Transverse colon (tissue), 4 donors: ENCODE measurements at places on chromosomes 6 and 20.

DNA sequence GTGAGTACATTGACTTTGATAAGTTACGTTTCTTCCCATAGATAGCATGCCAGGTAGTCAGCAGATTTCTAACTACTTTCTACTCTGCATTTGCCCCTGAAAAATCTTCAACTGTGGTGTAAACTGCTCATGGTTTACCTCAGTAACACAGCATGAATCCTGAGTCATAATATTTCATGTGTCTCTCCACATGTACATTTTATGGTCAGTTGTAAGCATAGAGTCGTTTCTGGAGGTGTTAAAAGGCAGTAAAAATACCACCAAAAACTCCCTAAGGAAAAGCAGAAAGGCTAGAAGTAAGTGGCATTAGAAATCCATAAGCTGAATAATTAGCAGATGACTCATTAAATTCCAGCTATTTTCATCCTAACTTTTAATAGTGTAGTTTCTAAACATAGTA, 4.1 kb upstream of the GPR63 start:
- DNase-seq, result no peak

DNA sequence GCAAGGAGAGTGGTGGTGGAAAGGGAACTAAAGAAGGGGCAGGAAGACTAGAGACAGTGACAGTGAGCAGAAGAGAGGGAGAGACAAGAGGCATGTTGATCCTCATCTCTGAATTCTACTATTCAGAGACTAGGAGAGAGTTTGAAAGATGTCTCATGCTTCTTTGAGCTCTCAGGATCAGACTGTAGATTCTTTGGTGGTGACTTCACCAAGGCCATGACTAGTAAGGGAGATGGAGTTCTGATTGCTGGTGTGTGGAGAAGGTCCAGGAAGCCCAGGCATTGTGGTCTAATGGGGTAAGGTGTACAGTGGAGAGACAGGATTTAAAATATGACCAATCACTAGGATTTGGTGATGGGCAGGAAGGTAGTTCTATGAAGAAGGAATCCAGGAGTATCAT, 713 bp downstream of the WFDC9 start:
- DNase-seq, result no peak

GRCh38 chr20:50263831-50264230, 73.2 kb downstream of the CEBPB start:
- DNase-seq, result no peak

DNA sequence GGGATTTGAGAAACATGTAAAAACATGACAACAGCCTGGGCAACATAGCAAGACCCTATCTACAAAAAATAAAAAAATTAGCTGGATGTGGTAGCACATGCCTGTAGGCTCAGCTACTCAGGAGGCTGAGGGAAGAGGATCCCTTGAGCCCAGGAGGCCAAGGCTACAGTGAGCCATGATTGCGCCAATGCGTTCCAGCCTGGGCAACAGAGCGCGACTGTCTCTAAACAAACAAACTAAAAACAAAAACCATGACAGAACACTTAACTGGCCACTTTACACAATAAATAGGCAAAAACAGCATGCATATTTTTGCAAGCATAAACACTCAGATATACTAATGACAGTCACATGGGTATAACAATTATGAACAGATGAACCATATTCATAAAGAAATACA, 60.0 kb downstream of the SYTL3 start:
- no peak for DNase-seq

GRCh38 chr6:118815495-118815894, 78.5 kb upstream of the ASF1A start:
- no peak for DNase-seq
